ENCODE measurements at places on chromosomes 12 and 14.

DNA sequence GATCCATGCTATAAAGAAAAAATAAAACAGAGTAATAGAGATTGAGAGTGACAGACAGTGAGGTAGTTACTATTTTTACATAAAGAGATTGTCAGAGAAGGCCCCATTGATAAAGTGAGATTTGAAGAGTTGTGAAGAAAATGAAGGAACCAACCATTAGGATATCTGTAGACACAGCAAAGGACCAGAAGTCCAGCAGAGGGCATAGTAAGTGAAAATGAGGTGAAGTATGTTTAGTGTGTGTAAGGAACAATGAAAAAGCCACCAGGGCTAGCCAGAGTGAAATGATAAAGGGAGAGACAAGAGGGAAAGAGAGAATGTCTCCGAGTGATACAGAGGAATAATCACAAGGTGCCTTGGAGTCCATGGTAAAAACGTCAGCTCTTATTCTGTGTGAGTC lies 411.0 kb downstream of the NELL2 start:
- no peak for DNase-seq

DNA sequence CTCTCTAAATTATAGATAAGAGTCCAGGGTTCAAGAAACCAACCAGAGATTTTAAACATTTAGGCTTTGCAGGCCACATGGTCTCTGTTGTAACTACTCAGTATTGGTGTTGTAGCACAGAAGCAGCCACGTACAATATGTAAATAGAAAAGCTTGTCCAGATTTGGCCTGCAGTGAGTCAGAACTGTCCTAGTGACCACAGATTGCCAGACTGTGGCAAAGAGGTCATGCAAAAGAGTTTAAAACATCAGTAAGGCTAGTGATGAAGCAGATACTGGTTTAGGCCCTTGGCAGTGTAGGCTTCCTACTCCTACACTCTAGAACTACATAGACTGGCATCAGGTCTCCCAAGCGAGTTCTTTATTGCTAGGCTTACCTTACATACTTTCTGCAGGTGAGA lies 117.6 kb upstream of the GARIN6 start:
- peak; percentile 69 for DNase-seq

DNA sequence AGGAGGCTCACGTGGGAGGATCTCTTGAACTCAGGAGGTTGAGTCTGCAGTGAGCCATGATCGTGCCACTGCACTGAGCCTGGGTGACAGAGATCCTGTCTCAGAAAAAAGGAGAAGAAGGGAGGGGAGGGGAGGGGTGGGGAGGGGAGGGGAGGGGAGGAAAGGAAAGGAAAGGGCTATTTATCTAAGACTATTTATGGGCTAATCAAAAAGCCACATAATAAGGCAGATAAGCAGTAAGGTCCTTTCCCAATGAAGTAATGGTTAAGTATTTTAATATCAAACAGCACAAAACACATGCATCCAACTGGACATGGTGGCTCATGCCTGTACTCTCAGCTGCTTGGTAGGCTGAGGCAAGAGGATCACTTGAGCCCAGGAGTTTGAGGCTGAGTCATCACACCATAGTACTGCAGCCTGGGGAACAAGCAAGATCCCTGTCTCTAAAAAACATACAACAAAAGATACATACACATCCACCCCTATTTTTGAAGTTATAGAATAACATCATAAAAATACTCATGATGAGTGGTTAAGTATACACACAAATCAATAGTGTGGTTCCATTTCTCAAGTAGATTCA lies 9.7 kb downstream of the PAWR start:
- DNase-seq, result peak; percentile 71

- peak; percentile 20 for DNase-seq
Measured at GRCh38 chr14:34684578-34684977, 29.8 kb downstream of the CFL2 start.

GRCh38 chr12:75782069-75782581 lies 249.5 kb downstream of the PHLDA1 start:
- no peak for DNase-seq

GRCh38 chr12:91009319-91009950 lies 4.7 kb upstream of the EPYC start:
- DNase-seq, result peak; percentile 78

GRCh38 chr12:107442326-107442987 lies 243.1 kb upstream of the PWP1 start:
- no peak for DNase-seq

GRCh38 chr12:4909734-4910501 lies at the start of gene KCNA1:
KCNA1 (plus strand) TSS chr12:4909905; CDS start chr12:4911379, 1,474 bp downstream.
- DNase-seq, result no peak

DNA sequence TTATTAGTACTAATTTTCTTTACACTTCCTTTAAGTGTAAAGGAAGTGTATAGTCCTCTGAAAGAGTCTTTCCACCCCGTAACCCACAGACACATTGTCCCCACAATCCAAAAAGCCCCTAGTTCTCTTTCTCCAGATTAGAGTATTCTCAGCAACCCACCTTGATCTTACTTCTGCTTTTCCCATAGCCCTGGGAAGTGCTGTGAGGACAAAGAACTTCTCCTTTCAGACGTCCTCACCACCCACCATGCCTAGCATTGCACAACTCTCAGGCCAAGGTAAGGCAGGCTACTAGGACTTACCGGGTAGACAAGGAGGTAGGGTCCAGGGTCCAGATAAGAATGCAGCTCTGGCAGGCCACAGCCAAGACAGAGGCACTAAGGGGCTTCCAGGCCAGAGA lies 7.4 kb downstream of the AAAS start:
- DNase-seq, result no peak

DNA sequence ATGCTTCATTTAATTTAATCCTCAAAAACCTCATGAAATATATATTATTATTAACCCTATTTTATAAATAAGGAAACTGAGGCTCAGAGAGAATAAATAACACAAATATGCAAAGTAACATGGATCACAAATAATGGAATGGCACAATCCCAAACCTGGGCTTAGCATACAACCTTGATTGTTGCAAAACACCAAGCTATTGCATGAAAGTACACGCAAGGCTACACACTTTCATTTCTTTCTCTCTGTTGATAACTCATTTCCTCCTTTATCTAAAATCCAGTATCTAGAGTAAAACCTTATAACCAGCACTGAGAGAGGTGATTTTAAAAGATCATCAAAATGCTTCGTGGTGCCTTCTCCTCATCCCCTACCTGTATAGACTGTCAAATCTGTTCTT lies 2.8 kb upstream of the DAAM1 start:
- DNase-seq, result no peak

GRCh38 chr14:48974994-48975393 lies 611.2 kb downstream of the RPS29 start:
- DNase-seq, result no peak

DNA sequence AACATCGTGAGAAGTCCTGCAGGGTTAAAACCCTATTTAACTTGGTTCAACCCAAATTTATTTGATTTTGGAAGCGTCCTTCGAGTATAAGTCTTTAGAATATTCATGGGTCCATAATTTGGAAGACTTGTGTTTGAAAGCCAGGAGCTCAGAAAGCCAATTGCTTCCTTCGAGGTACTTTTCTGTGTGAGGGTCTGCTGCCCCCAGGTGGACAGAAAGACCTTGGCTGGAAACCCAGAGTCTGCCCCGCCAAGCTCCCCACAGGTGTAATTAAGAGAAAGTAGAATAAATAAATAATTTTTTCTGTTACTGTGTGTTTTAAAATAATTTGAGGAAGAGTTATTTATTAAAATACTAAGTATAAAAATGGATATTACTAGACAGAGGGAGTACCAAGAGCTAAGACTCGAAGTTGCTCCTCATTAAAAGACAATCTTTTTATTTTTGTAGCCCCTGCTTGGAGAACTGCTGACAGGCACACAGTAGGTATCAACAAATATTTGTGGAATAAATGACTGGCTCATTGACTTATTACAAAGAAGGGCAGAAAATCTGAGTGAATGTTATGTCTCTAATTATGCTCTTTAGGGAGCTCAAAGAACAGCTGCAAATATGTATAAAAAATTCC lies 105.8 kb downstream of the PAH start:
- no peak for DNase-seq

GRCh38 chr12:105946493-105946901 lies 192.3 kb downstream of the NUAK1 start:
- peak; percentile 80 for DNase-seq

DNA sequence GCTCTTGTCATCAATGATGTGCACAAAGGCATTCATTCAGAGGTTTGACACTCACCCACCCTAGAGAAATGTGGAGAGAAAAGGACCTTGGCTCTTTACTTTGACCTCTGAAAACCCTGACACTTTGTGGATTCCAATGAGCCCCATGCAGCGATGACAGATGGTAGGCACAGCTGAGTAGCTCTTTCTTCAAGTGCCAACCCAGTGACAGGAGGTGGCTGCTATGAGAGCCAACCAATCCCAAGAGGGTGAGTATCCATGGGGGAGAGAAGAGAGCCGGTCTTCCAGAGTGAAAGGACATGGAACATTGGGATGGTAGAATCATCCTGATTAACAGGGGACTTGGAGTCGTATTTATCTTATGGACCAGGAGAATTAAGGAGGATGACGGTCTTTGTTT lies 17.8 kb downstream of the SLC8A3 start:
- no peak for DNase-seq

- DNase-seq, result peak; percentile 86
Measured at GRCh38 chr14:34355584-34356263, 106.3 kb downstream of the SPTSSA start.

- no peak for DNase-seq
Measured at GRCh38 chr12:78149459-78149858, 318.8 kb downstream of the NAV3 start.

DNA sequence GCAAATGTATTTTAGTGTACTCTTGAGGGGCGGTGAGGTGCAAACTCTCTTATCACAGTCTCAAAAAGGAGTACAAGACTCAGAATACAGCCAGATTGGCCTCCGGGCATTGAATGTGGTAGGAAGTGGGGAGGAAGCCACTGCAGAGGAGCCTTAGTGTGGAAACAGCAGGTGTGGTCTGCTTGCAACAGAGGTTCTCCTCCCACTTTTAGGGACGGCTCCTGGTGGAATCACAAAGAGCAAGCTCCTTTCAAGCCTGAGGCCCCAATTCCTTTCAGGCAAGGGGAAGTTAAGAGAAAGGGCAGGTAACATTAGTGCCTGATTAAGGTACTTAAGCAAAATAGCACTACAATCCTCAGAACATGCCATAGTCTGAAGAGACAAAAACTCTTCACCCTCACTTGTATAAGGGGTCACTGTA lies 23.7 kb upstream of the SLC2A3 start:
- DNase-seq, result peak; percentile 15

DNA sequence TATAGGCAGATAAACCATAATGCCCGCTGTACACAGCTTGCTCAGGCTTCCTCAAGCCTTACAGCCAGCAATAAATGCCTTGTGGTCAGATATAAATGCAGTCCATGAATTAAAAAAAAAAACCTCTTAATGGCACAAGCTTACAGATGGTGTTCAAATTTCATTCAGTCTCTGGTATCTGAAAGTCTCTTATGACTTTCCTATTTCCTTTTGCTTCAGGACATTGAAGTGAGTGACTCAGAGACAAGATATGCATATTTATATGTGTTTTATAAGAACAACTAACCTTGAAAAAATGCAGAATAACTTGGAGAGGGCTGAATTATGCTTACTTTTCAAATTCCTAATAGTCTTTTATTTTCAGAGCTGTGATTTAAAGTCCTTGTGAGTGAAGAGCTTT lies 426.9 kb upstream of the MIS18BP1 start:
- DNase-seq, result peak; percentile 92

- peak; percentile 9 for DNase-seq
Measured at GRCh38 chr14:31122098-31122611, 85.4 kb downstream of the HECTD1 start.

DNA sequence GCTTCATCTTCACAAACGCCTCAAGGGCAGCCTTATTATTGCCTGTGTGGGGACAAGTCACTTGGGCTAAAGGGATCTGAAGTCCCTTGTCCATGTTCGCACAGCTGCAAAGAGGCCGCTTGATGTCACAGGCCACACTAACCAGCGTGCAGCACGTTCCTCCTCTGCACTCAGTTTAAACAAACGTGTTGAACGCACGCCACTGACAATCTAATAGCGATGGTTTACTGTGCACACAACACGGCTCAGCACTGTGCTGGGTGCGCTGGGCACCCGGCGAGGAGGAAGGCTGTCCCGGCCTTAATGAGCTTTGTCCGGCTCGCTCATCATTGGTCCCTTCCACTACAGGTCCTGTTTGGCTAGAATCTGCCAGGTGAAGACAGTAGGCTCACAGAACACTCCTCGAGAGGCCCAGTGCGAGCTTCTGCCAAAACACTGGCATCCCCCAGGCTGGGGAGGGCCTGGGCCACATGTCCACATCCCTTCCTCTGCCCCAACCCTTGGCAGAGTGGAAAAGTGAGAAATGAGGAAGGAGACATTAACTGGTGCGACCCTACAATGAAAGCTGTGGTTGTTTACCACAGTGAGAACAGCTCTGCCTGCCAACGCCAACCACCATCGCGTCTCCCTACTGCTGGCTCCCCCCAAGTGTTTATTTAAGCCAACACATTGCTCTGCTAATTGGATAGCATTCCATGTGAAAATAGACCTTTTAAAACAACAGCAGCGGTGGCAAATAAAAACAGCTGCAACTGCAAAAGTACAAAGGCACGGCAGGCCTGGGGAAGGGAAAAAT lies 113.2 kb downstream of the RBM19 start:
- no peak for DNase-seq

DNA sequence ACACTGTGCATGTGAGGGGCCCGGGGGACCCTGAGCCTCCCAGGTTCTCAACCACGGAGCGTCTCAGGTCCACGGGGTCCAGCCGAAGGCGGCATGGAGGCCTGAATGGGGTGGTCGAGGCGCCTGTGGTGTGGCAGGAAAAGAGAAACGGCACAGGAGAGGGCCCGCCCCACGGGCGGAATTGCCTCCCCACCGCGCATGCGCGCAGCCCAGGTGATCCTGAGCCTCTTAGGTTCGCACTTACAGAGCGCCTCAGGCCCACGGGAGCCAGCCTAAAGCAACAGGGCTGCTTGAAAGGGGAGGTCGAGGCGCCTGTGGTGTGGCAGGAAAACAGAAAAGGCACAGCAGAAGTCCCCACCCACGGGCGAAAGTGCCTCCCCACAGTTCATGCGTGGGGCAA lies 311.0 kb downstream of the ALG10 start:
- DNase-seq, result no peak

Data from astrocyte of the spinal cord (primary cell).